ENCODE measurements at places on chromosomes 6 and 20.
A peak's percentile ranks its signal among the peaks of the same experiment; 100 is the strongest.

- DNase-seq = peak; percentile 74
These were observed 50.7 kb upstream of the SIRPA start for GRCh38 chr20:1844325-1845162.

DNA sequence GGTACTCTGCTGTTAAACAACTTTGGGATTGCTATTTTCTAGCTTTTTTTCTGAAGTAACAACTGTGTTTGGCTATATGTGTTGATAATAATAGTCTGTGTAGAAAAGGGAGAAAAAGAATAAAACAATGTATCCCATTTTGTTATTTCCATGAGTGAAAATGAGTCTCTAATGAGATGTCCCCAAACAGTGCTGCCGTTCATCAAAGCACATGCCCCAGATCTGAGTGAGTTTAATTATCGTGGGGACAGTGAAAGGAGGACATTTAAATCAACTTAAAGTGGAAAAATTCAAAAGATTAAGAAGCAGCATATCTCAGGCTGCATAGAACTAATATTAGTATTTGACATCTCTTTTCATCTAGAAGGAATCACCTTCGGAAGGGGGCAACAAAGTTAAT lies 59.6 kb downstream of the NCOA7 start:
- no peak for DNase-seq

DNA sequence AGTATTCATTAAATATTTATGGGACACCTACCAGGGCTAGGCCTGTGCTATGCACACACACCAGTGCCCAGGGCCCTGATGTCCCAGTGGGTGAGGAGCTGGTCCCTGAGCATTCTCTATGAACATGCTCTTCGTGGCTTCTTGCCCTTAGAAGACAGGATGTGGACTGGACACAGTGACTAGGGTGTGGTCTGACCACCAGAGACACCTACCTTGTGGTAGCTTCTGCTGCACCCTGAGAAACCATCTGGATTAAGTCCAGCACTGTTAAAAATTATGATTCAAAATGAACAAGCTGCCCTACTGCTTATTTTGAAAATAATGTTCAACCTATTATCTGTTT lies 112.9 kb upstream of the RPS6KA2 start:
- DNase-seq = no peak

DNA sequence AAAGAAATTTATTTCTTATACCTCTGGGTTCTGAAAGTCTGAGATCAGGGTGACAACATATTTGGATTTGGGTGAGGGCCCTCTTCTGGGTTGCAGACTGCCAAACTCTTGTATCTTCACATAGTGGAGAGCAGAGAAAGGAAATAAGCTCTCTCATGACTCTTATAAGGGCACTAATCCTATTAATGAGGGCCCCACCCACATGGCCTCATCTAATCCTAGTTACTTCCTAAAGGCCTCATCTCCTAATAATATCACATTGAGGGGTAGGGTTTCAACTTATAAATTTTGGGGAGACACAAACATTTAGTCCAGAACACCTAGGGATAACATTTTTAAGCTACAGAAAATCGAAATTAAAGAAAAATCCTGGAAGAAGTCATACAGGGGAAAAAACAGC lies 5.1 kb upstream of the ZNF391 start:
- DNase-seq = no peak

GRCh38 chr20:49526568-49526967 lies 41.4 kb downstream of the PTGIS start:
- no peak for DNase-seq

DNA sequence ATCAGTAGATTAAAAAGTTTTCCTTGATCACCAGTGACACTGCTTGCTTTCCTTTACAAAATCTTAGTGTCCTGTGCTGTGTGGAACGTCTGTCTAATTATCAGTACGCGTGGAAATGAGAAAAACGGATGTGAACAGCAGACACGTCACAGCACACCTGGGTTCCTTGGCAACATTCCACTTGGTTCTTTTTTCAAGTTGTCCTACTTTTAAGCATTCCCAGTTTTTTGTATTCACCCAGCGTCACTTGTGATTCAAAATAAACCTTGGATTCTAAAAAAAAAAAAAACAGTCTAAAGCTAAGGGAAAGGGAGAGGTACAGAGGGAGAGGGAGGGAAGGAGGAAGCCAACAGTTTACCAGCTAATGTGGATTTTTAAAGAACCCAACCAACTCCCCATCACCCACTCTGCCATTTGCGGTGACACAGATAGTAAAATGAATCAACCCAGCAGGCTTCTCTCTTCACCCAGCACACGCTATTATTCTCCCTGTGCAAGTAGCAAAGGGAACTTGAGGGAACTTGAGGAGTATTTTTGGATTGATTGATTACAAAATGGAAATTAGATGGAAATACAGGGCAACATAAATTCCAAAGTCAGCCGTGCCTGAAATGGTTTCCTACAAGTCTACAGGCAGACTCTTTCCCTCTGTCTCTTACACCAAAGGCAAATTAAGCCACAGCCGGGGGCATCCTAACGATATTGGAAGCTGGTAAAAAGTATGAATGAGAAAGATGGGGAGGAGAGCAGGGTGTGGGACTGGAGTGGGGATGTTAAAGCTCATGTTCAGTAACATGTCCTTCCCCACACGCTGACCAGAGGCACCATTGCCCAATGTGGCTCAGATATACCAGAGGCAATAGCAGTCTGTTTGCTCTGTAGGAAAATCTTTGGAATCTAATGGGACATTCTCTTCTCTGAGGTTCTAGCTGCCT lies 129.8 kb downstream of the SASH1 start:
- no peak for DNase-seq

DNA sequence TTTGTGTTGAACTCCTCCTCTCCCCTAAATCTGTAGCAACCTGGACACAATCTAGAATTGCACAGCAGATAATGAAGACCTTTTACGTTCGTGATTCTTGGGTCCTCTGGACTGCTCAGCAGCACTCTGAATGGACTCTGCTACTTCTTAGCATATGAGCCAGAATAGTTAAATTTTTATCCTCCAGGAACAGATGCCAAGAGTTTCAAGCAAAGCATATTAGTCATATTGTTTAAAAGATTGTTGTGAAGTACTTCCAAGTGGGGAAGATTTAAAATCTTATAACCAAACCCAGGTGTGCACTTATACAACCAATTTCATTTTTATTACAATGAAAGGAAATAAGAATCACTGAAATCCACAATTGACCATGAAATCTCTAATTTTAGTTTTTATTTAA lies 118.9 kb upstream of the EXOC2 start:
- DNase-seq = no peak

- DNase-seq = no peak
These were observed 84.0 kb downstream of the LRRC1 start for GRCh38 chr6:53878808-53879207.
